ENCODE measurements at places on chromosomes 12 and 14. TPM values are rescaled to one million over a fixed set of nuclear protein-coding genes. Genes with fewer than 3 reads are reported as not detected.

GRCh38 chr12:13945641-13946040 is 35.8 kb downstream of the GRIN2B start:
- DNase-seq, result no peak

- DNase-seq, result no peak
Measured at GRCh38 chr14:91862417-91862816, 4.9 kb downstream of the TC2N start.

- no peak for DNase-seq
Measured at GRCh38 chr12:27460471-27460978, 14.0 kb downstream of the SMCO2 start.

GRCh38 chr12:131407221-131408035 is 303.5 kb upstream of the SFSWAP start:
- DNase-seq, result no peak

GRCh38 chr12:57134949-57135348 is 6.7 kb downstream of the LRP1 start:
- no peak for DNase-seq

GRCh38 chr14:103762036-103762435 is 46.4 kb downstream of the ZFYVE21 start:
- DNase-seq, result no peak

- no peak for DNase-seq
Measured at GRCh38 chr12:47913081-47913480, 8.3 kb upstream of the VDR start.

- DNase-seq, result no peak
Measured at GRCh38 chr12:106107566-106107965, 31.2 kb downstream of the NUAK1 start.

GRCh38 chr12:111529424-111530368 is 69.4 kb downstream of the ATXN2 start:
- DNase-seq, result peak; percentile 84

DNA sequence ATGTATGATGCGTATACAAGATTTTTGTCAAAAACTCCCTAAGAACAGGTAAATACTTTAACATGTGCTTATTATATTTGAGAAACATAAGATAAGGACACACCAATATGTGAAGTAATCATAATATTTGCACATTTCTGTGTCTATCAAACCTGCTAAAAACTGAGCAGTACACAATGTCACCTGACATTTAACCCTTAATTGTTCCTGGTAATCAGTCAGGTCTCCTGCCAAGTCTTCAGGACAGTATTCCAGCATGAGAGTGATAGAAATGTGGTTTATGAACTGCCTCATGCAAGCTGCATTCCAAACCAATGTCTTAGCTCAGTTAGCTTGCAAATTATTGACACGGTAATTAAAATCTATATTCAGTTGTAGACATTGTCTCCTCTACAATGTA is 4.2 kb downstream of the SOX5 start:
- no peak for DNase-seq

DNA sequence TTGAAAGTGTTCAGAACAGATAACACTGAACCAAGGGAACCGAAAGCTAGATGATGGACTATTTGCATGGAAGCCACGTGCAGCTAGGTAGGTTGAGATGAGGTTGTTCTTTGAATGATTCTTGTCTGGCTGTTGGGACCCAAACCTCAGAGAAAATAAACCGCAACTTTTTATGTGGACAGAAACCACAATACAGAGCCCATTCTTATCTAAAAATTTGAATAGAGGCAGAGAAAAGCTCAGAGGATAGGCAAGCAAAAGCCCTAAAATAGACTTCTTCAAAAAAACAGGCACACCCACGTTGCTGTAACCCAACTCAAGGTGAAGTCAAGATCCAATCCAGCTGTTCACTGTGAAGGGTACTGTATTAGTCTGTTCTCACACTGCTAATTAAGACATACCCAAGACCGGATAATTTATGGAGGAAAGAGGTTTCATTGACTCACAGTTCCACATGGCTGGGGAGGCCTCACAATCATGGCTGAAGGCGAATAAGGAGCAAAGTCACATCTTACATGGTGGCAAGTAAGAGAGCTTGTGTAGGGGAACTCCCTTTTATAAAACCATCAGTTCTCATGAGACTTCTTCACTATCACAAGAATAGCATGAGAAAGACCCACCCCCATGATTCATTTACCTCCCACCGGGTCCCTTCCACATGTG is 353.8 kb downstream of the AACS start:
- DNase-seq, result no peak

DNA sequence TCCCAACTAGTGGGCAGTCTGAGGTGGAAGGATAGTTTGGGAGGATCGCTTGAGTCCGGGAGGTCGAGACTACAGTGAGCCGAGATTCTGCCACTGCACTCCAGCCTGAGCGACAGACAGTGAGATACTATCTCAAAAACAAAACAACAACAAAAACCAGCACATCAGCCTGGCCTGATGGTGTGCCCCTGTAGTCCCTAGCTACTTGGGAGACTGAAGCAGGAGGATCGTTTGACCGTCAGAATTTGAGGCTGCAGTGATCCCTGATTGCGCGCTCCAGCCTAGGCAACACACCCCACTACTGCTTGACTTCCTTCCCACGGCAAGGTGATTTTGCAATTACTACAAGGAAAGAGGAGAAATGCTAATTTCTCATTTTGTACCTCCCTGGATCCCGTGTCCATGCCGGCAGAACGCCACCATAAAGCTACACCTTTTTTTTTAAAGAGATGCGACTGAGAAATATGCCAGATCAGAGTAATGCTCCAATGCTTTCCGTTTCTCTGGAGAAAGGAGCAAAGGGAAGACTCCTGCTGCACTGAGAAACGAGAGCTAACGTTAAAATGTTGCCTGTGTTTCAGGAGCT is 672 bp upstream of the SCFD1 start:
- DNase-seq, result peak; percentile 56

GRCh38 chr12:124608450-124608870 is 41.0 kb upstream of the NCOR2 start:
- no peak for DNase-seq

DNA sequence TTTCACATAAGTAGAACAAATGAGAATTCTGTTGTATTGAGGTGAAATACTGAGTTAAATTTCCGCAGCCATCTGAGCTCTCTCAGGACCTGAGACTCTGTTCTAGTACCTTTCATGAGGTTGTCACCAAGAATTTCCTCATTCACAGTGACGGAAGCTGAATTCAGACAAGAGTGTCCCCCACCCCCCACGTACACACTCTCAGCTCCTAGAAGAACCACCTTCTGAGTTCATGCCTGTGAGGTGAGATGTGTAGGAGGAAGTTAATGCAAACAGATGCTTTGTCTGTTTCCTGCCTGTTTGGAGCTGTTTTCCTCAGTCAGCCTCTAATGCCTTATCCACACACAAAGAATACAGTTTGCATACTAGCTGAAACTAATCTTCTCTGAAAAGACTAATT is 18.2 kb downstream of the BICDL1 start:
- DNase-seq, result no peak

DNA sequence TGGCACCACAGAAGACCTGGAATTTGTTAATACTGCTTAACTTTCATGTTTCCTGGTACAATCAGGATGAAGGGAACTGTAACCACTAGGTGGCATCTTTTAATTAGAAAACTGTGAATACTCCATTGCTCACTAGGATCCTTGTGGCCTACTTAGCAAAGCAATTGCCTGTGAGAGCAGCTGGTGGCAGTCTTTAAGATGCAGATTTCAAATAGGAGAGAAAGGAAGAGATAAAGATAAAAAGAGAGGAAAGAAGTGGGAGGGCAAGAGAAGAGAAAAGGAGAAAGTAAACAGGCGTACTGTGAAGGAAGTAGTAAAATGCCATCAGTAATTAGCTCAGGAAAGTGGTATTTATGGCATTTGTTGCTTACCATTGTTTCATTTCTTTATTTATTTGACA is 114.5 kb downstream of the RAD51B start:
- peak; percentile 98 for DNase-seq

- peak; percentile 22 for DNase-seq
Measured at GRCh38 chr14:58547649-58548048, 90.1 kb upstream of the DACT1 start.

DNA sequence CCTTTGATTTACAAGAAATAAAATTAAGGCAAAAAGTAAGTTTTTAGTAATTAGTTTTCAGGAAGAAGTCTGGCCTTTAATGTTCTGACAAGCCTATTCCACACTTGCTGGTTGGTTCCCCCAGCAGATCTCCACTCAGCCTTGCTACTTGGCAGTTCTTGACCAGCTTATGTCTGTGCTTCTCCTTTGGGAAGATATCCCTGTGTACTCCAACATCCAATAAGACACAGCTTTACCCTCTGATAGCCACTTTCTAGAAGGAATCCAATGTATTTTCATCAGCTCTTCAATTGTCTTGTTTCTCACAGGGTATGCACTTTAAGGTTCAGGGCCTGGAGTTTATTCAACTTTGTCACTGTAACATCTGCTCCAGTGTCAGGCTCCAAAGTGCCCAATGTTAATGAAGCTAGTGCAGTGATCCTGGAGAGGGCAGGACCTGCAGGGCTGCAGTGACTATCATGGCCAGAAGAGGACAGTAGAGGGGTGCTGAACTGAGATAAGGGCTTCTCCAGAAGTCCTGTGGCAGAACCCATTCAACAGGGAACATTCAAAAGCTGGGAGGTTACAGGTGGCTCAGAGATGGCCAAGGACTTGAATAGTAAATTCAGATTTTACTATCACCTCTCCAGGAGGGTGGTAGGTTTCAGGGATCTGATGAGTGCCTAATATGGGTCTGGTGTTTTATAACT is 22.9 kb downstream of the JKAMP start:
- peak; percentile 90 for DNase-seq

GRCh38 chr14:87241018-87241768 is 751.8 kb downstream of the GALC start:
- DNase-seq, result no peak

DNA sequence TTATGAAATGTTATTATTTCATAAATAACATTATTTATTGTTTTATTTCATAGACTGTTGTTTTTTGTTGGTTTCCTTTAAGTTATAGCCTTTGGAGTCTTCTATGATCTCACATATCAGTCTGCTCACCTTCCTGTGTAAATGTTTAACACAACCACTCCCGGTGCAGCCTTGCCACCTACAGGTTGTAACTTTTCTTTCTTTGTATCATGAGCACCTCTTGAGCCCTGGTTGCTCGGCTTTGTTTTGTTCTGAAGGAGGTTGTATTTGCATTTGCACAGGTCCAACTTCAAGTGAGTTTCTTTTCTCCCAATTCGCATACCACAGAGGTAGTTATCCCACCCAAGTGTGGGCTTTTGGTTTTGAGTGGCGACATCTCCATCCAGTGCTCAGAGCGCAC is 121.4 kb downstream of the SLC15A4 start:
- no peak for DNase-seq

DNA sequence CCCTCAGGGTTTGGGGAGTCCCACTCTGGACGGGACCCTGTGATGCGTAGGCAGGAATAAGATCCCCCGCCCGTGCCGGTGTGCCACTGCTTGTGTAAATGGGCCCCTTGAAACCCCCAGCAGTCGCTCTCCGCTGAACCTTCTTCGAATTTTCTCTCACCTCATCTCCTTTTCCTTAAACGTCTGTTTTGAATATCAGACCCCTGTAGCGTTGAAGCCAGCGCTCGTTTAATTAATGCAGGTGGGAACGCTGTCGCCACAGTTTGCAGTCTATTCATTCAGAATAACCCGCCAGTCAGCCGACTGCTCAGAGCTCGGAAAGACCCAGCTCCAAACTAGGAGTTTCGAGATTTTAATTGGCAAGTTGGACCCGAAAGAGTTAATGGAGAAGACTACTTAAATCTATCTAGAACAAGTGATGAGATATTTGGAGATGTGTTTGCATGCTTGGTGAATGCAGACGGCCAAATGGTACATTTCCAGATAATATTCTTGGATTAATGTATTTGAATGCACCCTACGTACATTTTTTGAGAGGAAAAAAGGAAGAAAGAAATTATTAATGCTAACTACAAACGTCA is 739 bp upstream of the PPP2R5E start:
- DNase-seq, result peak; percentile 58

- DNase-seq, result no peak
Measured at GRCh38 chr12:6118891-6119568, 5.4 kb downstream of the VWF start.

GRCh38 chr14:95545515-95546168 is 10.8 kb downstream of the GLRX5 start:
- DNase-seq, result no peak

GRCh38 chr12:127065595-127065994 is 1201.4 kb upstream of the TMEM132C start:
- DNase-seq, result no peak

DNA sequence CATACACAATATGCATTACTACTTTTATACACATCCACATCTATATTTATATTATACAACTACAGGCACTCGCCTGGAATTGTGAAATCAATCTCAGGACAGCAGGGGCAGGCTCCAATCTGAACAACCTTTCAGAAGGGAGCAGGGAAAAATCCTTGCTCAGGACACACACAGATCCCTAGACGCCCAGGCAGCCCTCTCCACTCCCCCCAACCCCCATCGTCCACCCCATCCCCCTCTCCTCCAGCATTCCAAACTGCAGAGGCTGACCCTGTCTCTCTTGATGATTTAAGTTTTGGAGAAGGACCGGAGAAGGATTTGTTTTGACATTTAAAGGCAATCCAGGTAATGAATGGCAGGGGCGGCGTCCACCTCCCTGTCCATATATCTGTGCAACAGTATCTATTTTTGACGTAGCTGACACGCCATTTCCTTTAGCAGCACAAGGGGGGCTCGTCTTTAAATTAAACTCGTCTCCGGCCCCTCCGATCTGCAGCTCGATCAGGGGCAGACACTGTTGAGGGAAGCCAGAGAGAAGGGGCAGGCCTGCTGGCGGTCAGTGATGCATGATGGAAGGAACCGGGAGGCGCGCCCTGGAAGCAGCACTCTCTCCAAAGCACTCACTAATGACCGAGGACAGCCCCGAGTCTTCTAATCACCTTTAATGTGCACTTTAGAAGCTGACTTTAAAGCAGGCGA is 95.0 kb upstream of the TBX5 start:
- DNase-seq, result peak; percentile 52

- DNase-seq, result peak; percentile 69
Measured at GRCh38 chr12:388541-389141, 479 bp downstream of the KDM5A start.

DNA sequence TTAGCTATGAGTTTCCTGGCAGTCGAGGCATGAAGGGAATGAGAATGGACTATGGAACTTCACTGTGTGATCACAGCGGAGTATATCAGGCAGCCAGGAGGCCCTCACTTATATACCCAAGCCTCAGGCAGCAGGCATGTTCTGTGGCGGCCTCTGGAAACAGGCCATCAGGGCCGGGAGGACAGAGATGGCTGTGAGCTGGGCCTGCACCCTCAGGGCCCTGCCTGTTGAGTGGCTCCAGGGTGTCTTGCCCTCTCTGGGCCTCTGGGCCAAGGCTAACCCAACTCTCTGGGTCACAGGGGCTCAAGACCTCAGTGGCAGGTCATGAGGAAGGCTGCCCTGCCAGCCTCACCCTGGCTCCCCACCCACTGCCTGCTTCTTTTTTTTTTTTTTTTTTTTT is 33.9 kb upstream of the RCOR1 start:
- no peak for DNase-seq

Gene TECPR2
- 16.9 TPM for total RNA-seq

Gene SERPINA6
- total RNA-seq, result not detected

Gene USP30
- 6.1 TPM for total RNA-seq

Gene KLRC1
- not detected for total RNA-seq

Gene SLC5A8
- total RNA-seq, result 0.35 TPM

Gene PTHLH
- not detected for total RNA-seq

Gene ADGRD1
- total RNA-seq, result 0.08 TPM

Gene TMEM121
- 0.93 TPM for total RNA-seq

Gene MYO1H
- not detected for total RNA-seq

Gene DHRS4L2
- total RNA-seq, result 6.2 TPM

Gene SIX6
- not detected for total RNA-seq

Gene KIF26A
- total RNA-seq, result 82.9 TPM

Gene MEG3
- total RNA-seq, result not detected

Gene GLIPR1L1
- not detected for total RNA-seq
